Lower leg skin (tissue), 4 donors: ENCODE measurements at places on chromosomes 16 and 17. TPM values are rescaled to one million over a fixed set of nuclear protein-coding genes. Genes with fewer than 3 reads are reported as not detected.

ZP2 gene
- not detected for total RNA-seq

FBXL16 gene
- 33.6 TPM for total RNA-seq

TOX3 gene
- total RNA-seq = 0.51 TPM

TM4SF5 gene
- not detected for total RNA-seq

TMEM204 gene
- total RNA-seq = 26.0 TPM

VAT1L gene
- total RNA-seq = 0.10 TPM

SLC6A4 gene
- total RNA-seq = 0.65 TPM

SLC38A8 gene
- not detected for total RNA-seq

CACNA1H gene
- total RNA-seq = 151 TPM

NPIPB9 gene
- 4.6 TPM for total RNA-seq

FBXW10 gene
- not detected for total RNA-seq

MT4 gene
- total RNA-seq = not detected

RCVRN gene
- 0.27 TPM for total RNA-seq

NOD2 gene
- total RNA-seq = 36.8 TPM

VMO1 gene
- not detected for total RNA-seq

NACA2 gene
- not detected for total RNA-seq

MSLN gene
- 4.3 TPM for total RNA-seq

TPSAB1 gene
- total RNA-seq = 16.4 TPM

POLDIP2 gene
- total RNA-seq = 90.2 TPM

SALL1 gene
- total RNA-seq = 0.08 TPM

PDE6G gene
- 0.30 TPM for total RNA-seq

SOX8 gene
- total RNA-seq = 3.0 TPM

GRB7 gene
- total RNA-seq = 109 TPM

CYGB gene
- 9.7 TPM for total RNA-seq

IL4R gene
- total RNA-seq = 24.9 TPM

SRCIN1 gene
- total RNA-seq = 18.8 TPM

ERN2 gene
- total RNA-seq = 0.25 TPM

SHISA9 gene
- total RNA-seq = 0.52 TPM

NCOR1 gene
- 161 TPM for total RNA-seq

KRTAP9-8 gene
- total RNA-seq = 120 TPM

SPNS2 gene
- total RNA-seq = 88.0 TPM

CDC42EP4 gene
- 94.6 TPM for total RNA-seq

XAF1 gene
- total RNA-seq = 10.2 TPM

SMPD3 gene
- 30.2 TPM for total RNA-seq

PTX4 gene
- not detected for total RNA-seq

YBX2 gene
- 3.4 TPM for total RNA-seq

SETD1A gene
- 22.4 TPM for total RNA-seq

KRTAP1-5 gene
- 168 TPM for total RNA-seq

CASKIN1 gene
- total RNA-seq = 1.4 TPM

SYNRG gene
- 24.7 TPM for total RNA-seq

PRSS53 gene
- 2.8 TPM for total RNA-seq

ABCA3 gene
- 10.3 TPM for total RNA-seq
